Glutamatergic neuron (in vitro differentiated cells): ENCODE measurements at places on chromosomes 6 and 20. TPM values are rescaled to one million over a fixed set of nuclear protein-coding genes. Genes with fewer than 3 reads are reported as not detected.

GRCh38 chr6:13256266-13257001, 71.9 kb downstream of the TBC1D7 start:
- no peak for DNase-seq

- peak; percentile 81 for DNase-seq
These were observed 46.2 kb downstream of the SLC22A23 start for GRCh38 chr6:3410385-3411360.

GRCh38 chr6:43186019-43186418, 4.0 kb downstream of the CUL9 start:
- DNase-seq = no peak

Gene ENPP3
- total RNA-seq = not detected

Gene HECA
- total RNA-seq = 21.0 TPM

GRCh38 chr6:34897716-34898115, 8.7 kb downstream of the ANKS1A start:
- no peak for DNase-seq

Gene DAAM2
- total RNA-seq = 0.59 TPM

Gene PGC
- total RNA-seq = not detected

DNA sequence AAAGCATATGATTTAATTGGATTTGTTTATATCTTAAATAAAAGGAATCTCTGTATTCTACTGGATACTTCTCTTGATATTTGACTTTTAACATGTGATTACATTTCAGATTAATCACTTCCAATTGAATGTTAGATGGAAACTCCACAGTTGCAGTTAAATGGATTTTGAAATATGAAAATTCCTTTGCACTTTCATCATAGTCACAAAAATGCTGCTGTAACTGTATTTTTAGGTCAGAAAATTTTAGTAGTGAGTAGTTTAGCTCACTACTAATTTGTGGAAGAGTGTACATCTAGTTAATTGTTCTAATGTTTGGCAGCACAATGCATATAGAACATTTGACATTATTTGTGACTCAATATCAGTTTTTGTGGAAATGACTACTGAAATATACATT, 26.8 kb downstream of the PTCHD4 start:
- no peak for DNase-seq

DNA sequence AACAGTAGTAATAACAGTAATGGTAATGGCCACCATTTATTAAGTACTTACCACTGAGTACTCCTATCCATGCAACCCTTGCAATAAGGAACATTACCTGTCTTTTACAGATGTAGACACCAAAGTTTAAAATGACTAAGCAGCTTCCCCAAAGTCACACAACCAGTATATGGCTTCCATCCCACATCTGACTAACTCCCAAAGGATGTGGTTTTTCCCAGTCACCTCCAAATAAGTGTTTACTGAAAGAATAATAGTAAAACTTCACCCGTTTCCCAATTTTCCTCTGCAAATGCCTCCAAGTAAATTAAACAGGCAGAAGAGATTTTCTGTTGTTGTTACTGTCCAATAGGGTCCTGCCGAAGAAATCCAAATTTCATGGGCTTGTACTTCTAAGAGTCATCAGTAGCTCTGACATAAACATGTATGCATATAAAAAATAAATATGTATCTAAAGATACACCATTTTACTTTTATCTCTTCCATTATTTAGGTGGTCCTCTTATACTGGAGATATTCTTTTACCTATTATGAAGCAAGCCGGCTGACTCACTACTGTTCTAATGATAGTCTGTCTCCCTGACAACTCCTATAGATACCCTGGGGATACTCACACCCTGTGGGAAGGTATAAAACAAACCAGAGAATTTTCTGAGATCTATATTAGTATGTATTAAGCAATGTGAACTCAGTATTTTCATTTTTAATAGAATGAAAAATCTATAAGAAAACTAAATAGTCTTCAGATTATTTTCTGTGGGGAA, 77.9 kb upstream of the ID4 start:
- no peak for DNase-seq

DNA sequence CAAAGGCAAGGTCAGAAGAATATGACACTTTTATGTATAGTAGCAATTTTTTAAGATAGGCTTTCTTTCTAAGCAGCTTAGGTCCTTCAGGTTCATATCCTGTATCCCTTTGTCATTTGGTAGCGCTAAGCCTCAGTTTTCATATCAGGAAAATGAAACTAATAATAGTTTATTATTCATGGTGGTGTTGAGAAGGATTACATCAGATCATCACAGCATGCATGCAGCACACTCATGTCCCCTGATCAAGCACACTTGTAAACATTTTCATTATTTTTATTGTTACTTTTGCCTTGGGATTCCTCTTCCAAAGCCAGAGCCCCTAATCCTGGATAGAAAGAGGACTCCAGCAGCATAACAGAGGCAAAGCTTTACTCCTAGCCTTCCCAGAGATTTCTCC, 70.2 kb upstream of the ADGRF1 start:
- no peak for DNase-seq

Gene SLC35D3
- not detected for total RNA-seq

DNA sequence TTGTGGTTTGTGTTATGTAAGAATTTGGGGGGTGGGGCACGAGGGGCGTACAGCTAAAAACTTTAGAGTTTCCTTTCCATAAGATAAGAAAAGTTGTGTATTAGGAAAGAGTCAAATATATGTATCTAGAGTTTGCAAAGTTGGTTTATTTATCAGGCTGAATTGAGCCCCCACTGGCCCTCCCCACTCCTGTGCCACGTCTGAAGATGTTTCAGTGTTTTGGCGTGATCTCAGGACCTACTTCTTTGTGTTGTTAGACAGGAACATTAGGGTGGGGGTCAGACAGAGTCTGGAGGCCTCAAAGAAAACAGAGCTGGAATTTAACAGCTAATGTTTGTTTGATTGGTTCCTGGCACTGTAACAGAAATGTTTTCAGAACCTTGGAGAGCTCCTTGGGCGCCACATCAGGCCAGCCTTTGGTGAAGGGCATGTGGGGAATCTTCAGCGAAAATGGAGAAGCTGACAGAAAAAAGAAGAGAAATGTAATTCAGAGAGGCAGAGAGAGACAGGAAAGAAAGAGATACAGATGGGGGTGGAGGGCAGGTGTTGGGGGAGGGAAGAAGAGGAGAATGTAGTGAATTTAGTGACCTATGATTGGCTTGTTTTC, 674 bp downstream of the NRSN1 start:
- no peak for DNase-seq

DNA sequence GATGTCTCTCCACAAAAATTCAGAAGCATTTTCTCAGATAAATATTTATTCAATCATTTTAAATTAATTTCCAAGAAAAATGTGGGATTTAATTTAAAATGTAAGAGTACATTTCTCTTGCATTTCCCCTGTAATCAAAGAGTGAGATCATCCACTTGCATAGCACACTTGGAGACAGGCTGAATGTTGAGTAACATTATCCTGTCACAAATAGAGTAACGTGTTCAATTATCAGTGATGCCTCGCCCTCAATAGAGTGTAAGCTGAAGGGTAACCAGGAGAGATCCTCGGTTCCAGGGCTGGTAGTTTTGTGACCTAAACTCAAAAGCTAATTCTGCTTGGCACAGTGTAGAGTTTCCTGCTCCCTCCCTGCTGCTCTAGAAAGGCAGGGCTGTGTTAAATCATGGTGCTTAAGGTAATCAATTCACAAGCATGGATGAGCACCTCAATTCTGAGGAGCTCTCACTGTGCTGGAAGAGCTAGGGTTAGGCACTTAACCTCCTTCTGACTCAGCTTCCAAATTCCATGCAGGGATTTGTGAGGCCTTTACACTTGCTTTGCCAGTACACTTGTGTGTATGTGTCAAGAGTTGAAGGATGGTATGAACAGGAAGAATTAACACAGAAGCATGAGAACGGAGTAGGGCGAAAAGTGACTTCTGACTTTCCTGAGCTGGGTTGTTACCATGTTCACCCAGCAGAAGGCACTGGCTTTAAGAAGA, 56.6 kb downstream of the MMUT start:
- no peak for DNase-seq

Gene SLC17A2
- not detected for total RNA-seq

GRCh38 chr6:143838395-143838794, 4.7 kb upstream of the LTV1 start:
- DNase-seq = no peak

DNA sequence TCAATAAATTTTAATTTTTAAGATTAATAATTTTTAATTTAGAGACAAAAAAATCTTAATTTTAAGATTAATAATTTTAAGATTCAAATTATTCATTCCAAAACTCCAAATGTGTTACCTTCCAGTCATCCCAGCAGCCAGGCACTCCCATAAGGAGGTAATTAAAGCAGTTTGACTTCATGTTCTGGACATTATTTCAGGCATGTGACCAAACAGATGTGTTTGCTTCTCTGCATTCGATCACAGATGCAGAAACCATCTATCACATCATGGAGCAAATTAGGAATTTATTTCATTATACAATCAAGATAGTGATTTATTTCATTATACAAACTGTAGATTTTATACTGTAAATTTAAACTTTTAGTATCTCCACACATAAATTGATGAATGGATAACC, 150.3 kb downstream of the AKAP7 start:
- no peak for DNase-seq

- no peak for DNase-seq
These were observed 212.9 kb downstream of the PLCB4 start for GRCh38 chr20:9281803-9282202.

DNA sequence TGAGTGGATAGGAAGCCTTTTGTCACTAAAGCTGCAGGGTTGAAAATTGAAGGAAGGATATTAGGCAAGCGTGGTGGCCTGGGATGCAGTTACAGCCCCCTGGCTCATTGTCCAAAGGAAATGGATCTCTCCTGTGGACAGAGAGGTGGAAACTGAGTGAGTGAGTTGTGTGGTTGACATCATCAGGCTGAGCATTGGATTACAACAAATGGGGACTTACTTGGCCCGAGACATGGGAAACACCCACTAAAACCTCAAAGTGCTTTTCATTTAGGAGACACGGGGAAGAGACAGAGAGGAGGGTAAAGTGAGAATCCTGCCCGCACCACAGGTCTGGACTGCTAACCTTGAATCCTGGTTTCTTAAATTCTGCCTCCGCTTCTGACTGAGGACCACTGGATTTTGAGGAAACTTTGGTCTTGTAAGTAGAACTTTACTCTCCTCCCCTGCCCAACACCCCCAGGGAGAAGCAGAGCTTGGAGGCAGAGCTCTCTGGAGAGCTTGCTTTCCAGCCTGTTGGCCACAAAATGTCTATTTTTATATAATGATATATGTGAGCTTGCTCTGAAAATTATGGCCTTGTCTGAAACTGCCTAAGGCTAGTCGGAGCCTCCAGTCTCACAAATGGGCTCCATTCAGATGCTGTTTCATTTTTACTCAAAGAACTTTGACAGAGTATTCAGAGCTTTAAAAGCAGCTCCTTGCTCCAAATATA, at the start of gene PKIG:
Gene PKIG, plus strand, starts transcription at position 269 of the 715 bp plus-strand sequence. CDS start 31,978 bp downstream, outside the sequence.
- DNase-seq = no peak

DNA sequence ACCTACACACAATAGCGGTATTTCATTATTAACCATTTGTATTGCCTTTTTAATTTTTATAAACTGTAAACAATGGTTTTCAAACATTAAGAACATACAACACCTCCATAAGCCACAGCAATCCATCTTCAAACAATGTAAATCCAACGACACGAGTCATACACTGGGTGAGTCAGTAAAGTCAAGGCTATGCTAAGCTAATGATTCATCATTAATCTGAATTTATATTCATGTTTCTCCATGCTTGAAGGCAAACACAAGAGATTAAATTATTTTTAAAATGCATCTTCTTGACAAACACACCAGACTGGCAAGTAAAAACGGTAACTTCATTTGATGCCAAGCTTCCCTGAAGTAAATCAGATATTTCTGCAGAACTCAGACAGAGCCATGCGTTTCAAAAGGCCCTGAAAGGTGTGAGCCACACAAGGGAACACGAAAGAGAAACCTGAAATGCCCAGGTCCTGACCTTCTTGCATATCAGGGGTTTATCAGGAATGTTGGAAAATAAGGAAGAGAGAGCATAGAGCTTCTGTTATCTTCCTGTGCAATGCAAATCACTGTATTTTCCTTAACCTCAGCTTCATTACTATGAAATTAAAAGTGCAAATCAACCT, 162.5 kb downstream of the ALDH8A1 start:
- DNase-seq = no peak

Gene ADGRF4
- not detected for total RNA-seq
